ENCODE measurements at places on chromosomes 3 and 15.

GRCh38 chr3:18635215-18635614 lies 210.1 kb upstream of the SATB1 start:
- no peak for DNase-seq

- no peak for DNase-seq
Measured at GRCh38 chr3:103319912-103320311, 885.1 kb downstream of the ZPLD1 start.

DNA sequence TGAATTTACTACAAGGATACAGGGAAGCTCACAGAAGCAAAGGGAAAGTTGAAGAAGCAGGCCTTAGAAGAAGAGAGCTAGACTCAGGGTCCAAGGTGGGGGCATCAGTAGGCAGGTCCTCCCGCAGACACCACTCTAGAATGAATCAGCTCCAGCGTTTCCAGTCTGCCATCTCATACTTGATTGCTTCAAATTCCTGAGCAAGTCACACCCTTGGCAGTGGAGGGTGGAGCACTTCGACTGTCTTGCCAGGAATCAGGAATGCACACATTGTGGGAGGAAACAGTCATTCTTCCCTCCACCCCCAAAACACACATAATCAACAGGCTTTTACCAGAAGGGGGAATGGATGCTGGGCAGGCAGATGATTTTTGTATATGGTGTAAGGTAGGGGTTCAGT lies 78.5 kb downstream of the CHCHD6 start:
- DNase-seq = no peak

GRCh38 chr15:62889141-62889661 lies 153.3 kb upstream of the TPM1 start:
- no peak for DNase-seq

- DNase-seq = no peak
Measured at GRCh38 chr15:80405970-80406369, 1.8 kb downstream of the ARNT2 start.

DNA sequence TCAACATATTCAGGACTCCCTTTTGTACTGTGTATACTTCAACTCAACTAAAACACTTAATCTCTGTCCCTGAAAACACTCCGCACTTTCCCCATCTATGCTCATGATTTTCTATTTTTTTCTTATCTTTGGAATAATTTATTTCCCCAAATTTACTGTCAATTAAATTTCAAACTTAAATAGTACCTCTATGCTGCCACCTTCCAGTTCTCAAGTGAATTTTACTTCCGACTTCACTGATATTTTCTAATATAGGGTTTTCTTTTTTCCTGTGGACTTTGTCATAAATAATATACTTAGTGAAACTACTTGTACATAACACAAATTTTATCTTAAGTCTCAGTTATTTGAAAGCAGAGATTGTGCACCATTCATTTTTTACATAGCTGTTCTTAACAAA lies 1303.3 kb downstream of the OTOL1 start:
- no peak for DNase-seq

GRCh38 chr15:79677241-79677640 lies 219.6 kb downstream of the MTHFS start:
- no peak for DNase-seq

DNA sequence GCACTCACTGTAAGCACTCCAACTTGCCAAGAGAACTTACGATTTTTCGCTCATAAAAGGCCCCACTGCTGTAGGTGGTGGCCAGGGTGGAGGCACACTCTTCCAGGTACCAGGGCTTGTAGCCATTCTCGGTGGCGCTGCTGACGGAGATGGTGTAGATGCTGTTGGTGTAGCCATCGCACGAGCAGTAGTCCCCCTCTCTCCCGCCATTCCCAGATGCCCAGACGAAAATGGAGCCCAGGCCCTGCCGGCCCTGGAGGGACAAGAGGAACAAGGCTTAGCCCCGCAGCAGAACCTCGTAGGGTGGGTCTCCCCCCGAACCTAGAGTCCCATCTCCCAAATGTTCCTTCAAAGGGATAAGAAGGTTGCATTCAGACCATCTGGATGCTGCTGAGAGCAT lies 96.3 kb downstream of the PCSK6 start:
- no peak for DNase-seq

- no peak for DNase-seq
Measured at GRCh38 chr15:60093273-60094067, 89.4 kb downstream of the FOXB1 start.

DNA sequence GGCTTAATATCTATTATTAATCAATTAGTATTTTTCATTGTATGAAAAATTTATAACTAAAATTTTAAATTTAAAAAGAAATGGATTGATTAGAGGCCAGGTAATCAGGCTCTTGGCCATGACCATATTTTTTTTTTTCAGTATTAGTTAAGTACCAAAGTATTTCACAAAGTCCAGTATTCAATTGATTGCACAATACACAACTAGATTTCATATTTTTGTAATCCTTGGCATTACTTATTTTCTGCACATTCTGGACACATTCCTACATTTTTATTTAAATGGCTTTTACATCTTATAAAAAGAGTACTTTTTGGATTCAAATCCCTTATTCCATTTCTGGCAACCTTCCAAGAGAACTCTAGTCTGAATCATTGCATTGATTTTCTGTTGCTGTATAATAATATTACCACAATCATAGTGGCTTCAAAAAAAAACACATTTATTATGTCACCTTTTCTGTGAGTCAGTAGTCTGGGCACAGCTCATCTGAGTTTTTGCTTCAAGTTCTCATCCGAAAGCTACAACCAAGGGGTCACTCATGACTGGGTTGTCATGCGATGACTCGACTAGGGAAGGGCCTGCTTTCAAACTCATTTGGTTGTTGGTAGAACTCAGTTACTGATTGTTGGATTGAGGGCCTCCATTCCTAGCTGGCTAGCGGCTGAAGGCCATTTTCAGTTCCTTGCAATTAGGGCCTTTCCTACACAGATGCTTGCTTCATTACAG lies 90.7 kb downstream of the CNTN6 start:
- DNase-seq = no peak

GRCh38 chr3:115169808-115170207 lies 22.7 kb upstream of the ZBTB20 start:
- DNase-seq = no peak

GRCh38 chr3:47266709-47267489 lies 15.7 kb downstream of the KIF9 start:
- peak; percentile 94 for DNase-seq

DNA sequence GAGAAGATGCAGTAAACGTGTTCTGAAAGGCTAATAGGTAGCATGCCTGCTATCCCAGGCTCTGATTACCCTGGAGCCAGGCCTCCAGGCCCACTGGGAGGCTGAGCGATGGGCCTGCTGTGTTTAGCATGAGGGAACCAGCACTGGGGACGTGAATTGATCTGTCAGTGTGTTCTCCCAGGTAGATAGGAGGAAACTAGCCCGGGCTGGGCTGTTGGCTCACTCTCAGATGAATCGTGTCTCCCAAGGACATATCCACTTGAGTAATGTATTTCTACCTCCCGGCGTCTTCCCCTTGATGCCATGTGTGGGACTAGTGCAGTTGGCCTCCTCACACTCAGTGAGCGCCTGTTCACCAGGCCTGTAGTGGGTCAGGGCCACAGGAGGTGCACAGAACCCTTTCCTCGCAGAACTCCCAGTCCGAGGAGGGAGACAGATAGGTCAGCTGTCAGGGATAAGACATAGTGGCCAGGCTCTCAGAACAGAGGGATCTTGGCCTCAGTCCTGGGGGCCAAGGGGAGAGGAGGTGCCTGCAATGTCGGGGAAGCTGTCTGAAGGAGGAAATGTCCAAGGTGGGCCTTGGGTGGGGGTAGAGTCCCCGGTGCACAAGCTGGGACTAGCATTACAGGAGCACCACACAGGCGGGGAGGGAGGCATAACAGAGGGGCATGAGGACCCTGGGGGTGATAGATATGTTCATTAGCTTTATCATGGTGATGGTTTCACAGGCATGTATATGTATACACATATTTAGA lies 111.7 kb downstream of the DNAJB8 start:
- DNase-seq = no peak

DNA sequence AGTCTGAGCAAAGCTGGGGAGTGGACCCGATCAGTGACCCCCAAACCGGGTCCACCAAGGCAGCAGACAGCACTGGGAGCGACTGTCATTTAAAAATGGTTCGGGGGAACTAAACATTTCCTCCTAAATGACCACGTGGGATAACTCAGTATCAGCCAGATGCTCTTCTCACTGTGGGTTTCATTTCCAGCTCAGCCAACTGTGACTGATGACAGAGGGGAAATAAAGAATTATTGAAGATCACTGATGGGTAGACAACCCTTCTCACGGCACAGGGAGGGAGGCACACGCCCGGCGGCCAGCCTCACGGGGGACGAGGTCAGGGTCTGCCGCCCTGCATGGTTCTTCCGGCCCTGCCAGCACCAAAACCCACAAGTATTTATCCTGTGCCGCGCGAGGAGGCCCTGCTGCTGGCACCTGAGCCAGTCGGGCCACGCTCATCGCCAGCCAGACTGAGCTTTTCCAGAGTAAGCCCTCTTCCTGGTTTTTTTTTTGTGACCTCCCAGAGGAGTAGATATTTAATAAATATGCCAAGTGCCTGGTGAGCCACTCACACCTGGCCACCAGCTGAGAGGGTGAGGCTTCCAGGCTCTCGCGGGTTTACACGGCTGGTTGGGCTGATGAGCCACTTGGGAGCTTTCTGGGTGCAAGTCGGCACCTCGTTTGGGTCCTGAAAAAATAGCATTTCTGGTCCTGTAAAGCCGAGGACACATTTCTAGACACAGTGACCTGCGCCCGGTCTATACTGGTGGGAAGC lies 6.2 kb downstream of the MELTF start:
- DNase-seq = no peak

GRCh38 chr3:133532951-133533350 lies 40.5 kb upstream of the CDV3 start:
- no peak for DNase-seq

DNA sequence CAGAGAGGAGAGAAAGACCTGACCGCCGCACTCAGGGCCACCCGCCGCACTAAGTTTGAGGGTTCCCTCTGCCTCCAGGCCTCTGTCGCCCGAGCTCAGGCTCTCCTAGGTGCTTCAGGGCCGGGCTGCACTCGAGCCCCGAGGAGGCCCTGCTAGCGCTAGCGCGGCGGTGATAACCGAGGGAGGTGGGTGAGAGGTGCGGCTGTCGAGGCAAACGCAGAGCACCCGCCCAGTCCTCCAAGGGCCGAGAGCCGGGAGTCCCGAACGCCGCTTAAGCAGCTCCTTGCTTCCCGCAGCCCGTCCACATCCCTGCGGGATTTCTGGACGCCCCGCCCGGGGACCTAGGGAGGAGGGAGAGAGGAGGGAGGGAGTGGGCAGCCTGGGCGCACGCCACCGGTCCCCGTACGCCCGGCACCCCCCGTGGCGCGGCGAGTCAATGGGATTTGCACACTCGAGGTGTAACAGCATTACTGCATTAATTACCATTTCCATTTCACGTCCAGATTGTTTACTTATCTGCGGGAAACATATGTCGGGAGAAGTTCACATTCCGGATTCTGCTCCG lies 6.8 kb downstream of the SOX14 start:
- DNase-seq = no peak

DNA sequence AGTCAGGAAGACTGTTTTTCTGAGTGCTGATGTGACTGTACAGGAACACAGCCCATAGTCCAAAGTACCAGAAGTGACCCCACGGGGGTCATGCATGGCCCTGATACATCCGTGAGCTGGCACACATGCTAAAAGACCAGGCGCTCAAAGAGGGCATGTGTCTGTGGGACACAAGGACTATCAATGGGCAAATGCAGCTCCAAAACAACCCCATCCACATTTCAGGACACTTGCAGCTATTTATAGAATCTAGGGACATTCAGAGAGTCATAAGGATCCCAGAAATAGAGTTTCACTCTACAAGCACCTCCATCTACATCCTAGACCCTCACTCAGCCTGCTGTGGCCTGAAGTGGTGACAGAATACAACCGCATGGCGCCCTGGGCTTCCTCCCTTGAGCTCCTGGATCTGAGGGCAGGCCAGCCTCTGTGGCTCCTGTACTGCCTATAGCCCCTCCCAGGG lies 17.0 kb downstream of the SLC25A20 start:
- peak; percentile 35 for DNase-seq

DNA sequence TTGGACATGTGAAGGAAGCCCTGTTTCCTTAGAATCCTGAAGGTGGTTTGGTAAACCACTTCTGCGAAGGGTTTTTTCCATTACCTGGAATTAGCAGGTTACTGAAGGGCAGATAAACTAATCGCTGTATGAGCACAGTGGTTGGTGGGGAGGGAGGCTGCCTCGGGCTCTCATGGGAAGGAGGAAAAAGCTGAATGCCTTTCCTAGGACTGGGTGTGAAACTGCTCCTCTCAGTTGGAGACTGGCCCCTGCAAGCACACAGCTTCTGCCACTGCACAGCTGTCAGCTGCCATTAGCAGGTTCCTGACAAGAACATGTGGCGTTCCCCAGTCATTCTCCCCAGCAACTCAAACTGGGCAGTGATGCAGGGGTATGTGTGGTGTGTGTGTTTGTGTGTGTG lies 376.3 kb downstream of the GAP43 start:
- peak; percentile 22 for DNase-seq

DNA sequence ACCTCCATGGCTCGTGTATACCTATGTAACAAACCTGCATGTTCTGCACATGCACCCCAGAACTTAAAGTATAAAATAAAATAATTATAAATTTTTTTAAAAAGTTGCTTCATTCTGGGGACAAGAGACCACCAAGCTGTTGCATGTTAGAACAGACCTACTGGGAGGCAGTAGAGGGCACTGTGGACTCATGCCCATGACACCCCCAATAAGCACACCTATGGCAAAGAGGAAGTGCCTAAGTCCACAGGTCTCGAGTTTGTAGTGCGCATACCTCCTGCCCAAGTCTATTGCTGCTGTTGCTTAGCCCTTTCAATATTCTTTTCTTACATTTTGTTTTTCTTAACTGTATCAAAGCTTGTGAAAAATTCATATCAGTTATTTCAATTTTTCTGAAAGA lies 267.9 kb upstream of the THBS1 start:
- peak; percentile 21 for DNase-seq

DNA sequence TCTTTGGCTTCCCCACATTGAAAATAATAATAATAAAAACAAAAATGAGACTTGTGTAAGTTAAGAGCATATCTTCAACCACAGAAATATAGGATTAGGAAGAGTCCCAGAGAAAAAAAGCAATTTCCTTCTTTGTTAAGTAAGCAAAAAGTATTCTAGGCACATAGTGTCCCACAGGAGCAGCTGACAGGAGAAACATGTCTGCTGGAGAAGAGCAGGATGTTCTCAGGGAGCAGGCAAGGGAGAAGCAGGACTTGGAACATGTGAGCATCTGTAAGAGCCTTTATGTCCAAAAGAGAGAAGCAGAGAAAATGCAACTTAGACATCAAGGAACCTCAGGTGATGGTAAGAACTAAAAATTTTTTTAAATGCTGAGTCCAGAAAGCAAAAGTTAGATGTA lies 39.0 kb downstream of the TTC23 start:
- peak; percentile 10 for DNase-seq

- DNase-seq = no peak
Measured at GRCh38 chr3:183896610-183897009, 11.9 kb upstream of the PARL start.
